Activated CD4-positive, alpha-beta T cell treated with anti-CD3 and anti-CD28 coated beads, Interleukin-2, amount 10 ng/mL, durations not matched to agents 7 days and 5 days (primary cell): ENCODE measurements at places on chromosomes 4 and X. TPM values are rescaled to one million over a fixed set of nuclear protein-coding genes. Genes with fewer than 3 reads are reported as not detected.

GRCh38 chrX:104428231-104428630 lies 137.8 kb upstream of the IL1RAPL2 start:
- no peak overlapping the region for H3K27ac ChIP-seq
- no peak overlapping the region for H3K4me3 ChIP-seq
- H3K27me3 ChIP-seq = no peaks in the 10 kb centered on the region
- H3K36me3 ChIP-seq = no peaks in the 10 kb centered on the region
- H3K4me1 ChIP-seq = no peaks in the 10 kb centered on the region

DNA sequence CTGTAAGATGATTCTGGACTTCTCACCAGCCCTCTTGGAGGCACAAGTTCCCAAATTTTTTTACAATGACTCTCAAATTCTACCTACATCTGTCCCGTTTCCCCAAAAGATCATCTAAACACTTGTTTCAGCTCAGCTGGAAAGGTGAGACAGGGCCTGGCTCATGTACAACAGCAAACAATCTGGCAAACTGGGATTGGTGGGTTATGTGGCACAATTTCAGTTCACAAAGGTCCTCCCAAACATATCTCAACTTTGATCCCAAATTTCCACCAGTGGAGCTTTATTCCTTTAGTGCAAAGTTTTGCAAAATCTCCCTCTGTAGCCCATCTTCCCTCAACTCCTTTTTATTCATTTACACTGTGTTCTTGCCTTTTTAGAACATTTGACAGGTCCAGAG lies 207.1 kb downstream of the ENOX2 start:
- H3K27ac ChIP-seq = no peak overlapping the region
- H3K4me3 ChIP-seq = no peak overlapping the region
- H3K27me3 ChIP-seq = no peaks in the 10 kb centered on the region

CXCL3 gene
- not detected for total RNA-seq

DNA sequence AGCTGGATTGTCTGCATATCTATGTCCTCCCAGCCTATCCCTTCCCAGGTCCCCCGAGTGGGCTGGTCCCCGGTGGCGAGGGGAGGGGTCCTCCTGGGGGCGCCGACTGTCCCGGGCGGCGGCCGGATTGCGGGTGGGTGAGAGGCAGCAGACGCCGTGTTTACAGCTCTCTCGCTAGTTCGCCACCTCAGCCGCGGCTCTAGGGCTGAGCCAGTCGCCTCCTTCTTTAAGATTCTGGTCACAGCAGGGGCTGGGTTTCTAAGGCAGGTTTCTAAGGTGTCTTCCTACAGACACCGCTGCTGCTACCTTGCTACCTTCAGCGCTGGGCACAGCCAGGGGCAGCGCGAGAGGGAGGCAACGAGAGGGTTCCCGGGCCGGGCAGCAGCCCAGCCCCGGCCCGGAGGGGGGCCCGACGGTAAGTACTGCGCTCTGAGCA lies 57.2 kb downstream of the FRMPD3 start:
- H3K36me3 ChIP-seq = no peaks in the 10 kb centered on the region
- DNase-seq = no peak
- no peak overlapping the region for H3K27ac ChIP-seq
- H3K4me3 ChIP-seq = no peak overlapping the region
- no peaks in the 10 kb centered on the region for H3K4me1 ChIP-seq
- H3K27me3 ChIP-seq = peaks cover 46% of the 10 kb centered on the region

IL1RAPL2 gene
- total RNA-seq = not detected

DNA sequence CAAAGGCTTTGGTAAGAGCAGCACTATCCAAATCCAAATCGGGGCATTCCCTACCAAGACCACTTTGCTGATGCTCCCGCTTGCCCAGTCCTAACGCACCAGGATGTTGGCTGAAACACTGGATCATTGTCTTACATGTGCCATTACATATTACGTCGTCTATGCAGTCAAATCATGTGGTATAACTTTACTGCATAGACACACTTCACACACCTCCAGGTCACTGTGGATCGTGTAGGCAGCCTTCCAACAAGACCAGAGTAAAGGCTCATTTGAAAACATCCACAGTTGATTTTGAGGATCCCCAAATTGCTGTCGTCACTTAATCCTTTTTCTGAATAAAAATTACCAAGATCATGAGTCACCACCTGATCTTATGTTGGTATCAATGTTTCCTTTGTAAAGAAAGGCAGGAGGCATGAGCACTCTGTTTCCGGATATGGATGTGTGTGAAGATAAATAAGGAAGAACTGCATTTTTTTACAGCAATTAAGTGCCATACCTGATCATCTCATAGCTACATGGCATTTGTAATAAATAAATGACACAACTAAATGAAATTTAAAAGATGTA lies 18.5 kb downstream of the TENM3 start:
- no peak overlapping the region for H3K27ac ChIP-seq
- no peaks in the 10 kb centered on the region for H3K27me3 ChIP-seq
- no peak overlapping the region for H3K4me3 ChIP-seq
- H3K4me1 ChIP-seq = no peaks in the 10 kb centered on the region
- DNase-seq = no peak

GRCh38 chr4:19254486-19254885 lies 997.2 kb upstream of the SLIT2 start:
- no peaks in the 10 kb centered on the region for H3K36me3 ChIP-seq
- H3K4me3 ChIP-seq = no peak overlapping the region
- DNase-seq = no peak

PGAM4 gene
- total RNA-seq = not detected

ATP2B3 gene
- not detected for total RNA-seq

GRCh38 chr4:119657111-119657611 lies 28.6 kb upstream of the PDE5A start:
- peaks cover 6% of the 10 kb centered on the region for H3K27me3 ChIP-seq
- DNase-seq = no peak
- no peak overlapping the region for H3K4me3 ChIP-seq
- no peak overlapping the region for H3K27ac ChIP-seq
- H3K36me3 ChIP-seq = no peaks in the 10 kb centered on the region

DNA sequence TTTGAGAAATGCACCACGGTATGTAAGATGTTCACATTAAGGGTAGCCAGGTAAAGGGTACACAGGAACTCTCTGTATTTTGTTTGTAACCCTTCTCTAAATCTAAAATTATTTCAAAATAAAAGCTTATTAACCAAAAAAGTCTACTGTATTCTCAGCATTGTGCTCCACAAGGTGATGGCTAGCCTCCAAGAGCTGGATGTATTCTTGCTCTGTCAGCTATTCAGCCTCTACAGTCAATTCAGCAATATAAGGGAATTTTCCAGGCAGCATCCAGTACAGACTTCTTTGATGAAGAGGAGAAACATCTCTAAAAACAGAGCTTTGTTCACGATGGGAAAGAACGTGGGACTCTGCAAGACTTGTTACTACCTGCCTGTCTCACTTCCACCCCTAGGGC lies 63.5 kb upstream of the MAOA start:
- no peaks in the 10 kb centered on the region for H3K27me3 ChIP-seq
- H3K36me3 ChIP-seq = no peaks in the 10 kb centered on the region
- DNase-seq = no peak

DNA sequence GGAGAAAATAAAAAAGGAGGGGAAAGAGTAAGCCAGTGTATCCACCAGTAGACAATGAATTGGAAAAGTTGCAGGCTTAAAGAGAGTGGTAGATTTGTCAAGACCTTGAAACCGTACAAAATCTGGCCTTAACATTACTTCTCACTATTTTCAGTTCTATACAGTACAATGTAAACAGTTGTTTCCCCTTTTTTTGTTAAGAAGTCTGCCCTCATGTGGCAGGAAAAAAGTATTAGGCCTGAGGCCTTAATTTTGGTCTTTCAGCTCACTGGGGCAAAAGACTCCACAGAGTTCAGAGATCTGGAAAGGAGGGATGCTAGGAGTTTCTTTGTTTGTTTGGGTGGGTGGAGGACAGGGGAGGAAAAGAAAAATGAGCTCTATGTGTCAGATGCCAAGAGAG lies 92.8 kb upstream of the CCDC160 start:
- H3K27ac ChIP-seq = peak overlapping the region; percentile 28
- peaks cover 6% of the 10 kb centered on the region for H3K27me3 ChIP-seq
- DNase-seq = peak; percentile 22
- peaks cover 6% of the 10 kb centered on the region for H3K4me1 ChIP-seq
- H3K36me3 ChIP-seq = no peaks in the 10 kb centered on the region
- H3K4me3 ChIP-seq = no peak overlapping the region

AFM gene
- total RNA-seq = not detected

DNA sequence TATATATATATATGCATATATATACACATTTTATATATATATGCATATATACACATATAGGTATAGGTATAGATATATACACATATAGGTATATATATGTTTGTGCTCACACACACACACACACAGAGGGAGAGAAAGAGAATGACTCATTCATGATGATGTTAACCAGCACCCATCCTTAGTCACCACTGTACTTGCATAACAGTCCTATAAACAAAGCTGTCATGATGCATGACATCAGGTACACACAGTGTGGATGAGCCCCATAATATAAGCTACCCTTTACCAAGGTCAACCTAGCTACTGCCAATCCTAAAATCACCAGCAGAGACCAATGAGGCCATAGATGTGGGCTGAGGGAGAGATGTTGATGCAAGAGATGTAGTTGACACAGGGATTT lies 1408.0 kb downstream of the RAPGEF2 start:
- H3K36me3 ChIP-seq = no peaks in the 10 kb centered on the region
- H3K27me3 ChIP-seq = no peaks in the 10 kb centered on the region
- H3K4me3 ChIP-seq = no peak overlapping the region
- no peak overlapping the region for H3K27ac ChIP-seq

DNA sequence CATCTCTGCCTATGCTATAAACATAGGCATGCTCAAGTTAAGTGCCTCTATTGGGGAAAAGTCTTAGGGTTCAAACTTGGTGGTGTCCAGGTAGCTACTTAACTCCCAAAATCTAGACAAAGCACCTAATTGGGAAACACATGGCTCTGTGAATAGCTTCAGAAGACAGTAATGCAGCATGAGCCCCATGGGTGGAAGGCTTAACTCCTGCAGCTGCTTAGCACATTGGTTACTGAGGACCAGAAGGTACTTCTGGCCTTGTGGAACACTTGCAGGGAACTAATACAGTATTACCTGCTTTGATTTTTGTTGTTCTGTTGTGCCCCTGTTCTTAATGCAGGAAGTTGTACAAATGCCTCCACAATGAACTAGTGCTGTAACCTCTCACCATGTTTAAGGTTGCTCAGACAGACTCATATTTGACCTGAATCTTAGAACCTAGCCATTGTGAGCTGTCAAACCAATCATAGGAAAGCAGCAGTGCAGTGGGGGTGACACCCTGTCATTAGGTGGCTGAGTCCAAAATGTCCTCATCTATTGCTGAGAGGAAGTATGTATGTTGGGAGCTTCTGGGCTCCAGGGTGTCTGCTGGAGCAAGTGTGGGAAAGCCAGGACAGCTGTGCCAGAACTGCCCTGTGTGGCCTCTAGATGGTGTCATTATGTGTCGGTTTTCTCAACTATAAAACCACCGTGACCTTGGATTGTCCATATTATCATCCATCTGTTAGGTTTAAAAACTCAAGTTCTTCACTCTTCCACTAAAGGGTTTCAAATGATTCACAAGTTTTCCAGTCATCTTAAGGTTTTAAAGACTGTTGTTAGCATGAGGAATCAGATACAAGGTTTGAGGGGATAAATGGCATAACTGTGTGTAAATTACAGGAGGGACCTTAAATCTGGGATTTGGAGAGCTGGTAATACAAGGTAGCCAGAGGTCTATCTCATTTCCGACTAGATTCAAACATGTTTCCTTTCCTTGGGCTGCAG lies 69.9 kb upstream of the WDR1 start:
- no peak overlapping the region for H3K27ac ChIP-seq
- peaks cover 36% of the 10 kb centered on the region for H3K4me1 ChIP-seq
- no peak for DNase-seq
- no peak overlapping the region for H3K4me3 ChIP-seq

DNA sequence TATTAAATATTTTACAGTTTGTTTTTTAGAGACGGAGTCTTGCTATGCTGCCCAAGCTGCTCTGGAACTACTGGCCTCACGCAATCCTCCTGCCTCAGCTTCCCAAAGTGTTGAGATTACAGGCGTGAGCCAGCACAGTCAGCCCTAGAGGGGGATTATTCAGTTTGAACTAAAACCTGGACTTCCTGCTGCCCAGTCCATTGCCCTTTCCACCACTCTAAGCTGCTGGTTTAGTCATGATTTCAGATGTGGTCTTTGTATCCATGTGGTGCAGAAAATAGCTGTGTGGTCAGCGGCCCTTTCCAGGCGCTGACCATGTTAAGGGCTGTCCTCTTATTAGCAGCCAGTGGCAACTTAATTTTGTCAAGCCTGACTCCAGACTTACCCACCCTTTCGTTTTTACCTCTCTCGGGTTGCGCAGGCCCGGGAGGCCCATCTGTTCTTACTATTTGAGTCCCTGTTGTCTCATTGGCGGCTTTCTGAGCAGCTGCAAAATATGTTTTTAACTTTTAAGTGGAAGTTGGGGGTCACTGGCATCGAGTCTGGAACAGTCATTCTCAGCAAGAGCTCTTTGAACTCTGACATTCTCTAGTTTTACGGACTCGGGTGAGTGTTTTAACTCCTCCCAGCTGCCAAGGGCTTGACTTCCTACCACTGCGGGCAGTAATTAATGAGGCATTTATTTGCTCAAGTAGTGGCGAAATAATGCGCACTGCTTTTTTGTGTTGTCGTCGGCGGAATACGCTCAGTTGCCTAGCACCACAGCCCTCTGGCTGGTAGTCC lies 773 bp upstream of the VMA21 start:
- peaks cover 61% of the 10 kb centered on the region for H3K4me1 ChIP-seq
- peak overlapping the region; percentile 92 for H3K27ac ChIP-seq
- peak; percentile 38 for DNase-seq
- peak overlapping the region; percentile 78 for H3K4me3 ChIP-seq

DNA sequence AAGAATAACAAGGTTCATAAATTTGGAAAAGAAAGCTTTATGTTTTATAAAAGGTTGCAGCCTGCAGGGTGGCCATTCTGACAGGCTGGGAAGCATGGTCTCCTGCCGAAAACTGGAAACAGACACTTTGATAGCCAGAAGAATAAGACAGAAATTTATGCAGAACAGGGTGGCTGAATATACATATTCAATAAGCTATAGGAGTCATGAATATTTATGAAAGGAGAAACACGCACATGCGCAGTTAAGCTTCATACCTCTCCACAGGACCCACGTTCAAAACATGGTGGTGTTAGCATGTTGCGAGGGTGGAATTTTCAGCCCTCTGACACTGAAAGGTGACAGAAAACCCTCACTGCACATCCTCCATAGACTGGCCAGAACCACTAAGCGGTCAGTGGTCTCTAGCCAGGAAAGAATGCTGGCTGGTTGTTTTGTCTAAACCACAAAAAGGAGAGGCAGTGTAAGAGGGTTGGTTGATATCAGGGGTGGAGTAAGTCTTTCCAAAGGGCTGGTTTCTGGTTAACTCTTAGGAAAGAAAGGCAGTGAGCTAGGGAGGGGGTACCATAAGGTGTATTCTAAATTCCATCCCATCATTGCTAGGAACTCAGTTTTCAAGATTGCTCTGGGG lies 58.2 kb downstream of the ANXA10 start:
- no peaks in the 10 kb centered on the region for H3K36me3 ChIP-seq
- H3K27ac ChIP-seq = no peak overlapping the region
- no peak overlapping the region for H3K4me3 ChIP-seq
- peaks cover 6% of the 10 kb centered on the region for H3K4me1 ChIP-seq
- peaks cover 2% of the 10 kb centered on the region for H3K27me3 ChIP-seq
- DNase-seq = no peak

MND1 gene
- 27.6 TPM for total RNA-seq

- H3K27ac ChIP-seq = no peak overlapping the region
- H3K4me1 ChIP-seq = peaks cover 8% of the 10 kb centered on the region
These were observed 96.2 kb upstream of the KLHL13 start for GRCh38 chrX:118212817-118213183.

DHX15 gene
- 185 TPM for total RNA-seq

- H3K36me3 ChIP-seq = no peaks in the 10 kb centered on the region
- no peaks in the 10 kb centered on the region for H3K4me1 ChIP-seq
- no peak for DNase-seq
- no peaks in the 10 kb centered on the region for H3K27me3 ChIP-seq
These were observed 296.2 kb downstream of the PAPSS1 start for GRCh38 chr4:107423677-107424405.

ADAMTS3 gene
- total RNA-seq = not detected

SLC9B1 gene
- total RNA-seq = 1.9 TPM

FAM9B gene
- total RNA-seq = not detected
